ENCODE measurements at places on chromosomes 6 and 20. TPM values are rescaled to one million over a fixed set of nuclear protein-coding genes. Genes with fewer than 3 reads are reported as not detected.
A peak's percentile ranks its signal among the peaks of the same experiment; 100 is the strongest.

POU5F1 gene
- polyA plus RNA-seq: 11.7 TPM

TNXB gene
- 4.6 TPM for polyA plus RNA-seq

DNA sequence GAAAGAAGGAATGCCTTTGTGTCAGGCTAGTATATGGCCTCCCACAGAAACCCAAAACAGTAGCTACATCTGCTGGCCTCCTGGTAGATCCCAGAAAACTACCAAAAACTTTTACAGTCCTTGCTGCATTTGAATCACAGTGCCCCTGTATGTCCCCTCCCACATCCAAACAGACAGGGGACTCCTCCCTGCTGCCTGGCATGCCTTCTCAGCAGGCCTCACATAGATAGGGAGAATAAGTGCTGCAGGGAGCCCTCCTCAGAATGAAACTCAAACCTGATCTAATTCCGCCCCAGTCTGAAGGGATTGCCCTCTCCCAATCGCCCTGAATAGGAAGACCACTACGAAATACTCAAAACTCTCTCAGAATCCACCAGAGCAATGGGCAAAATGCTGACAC is 14.1 kb upstream of the DEFB116 start:
- DNase-seq: no peak

DNA sequence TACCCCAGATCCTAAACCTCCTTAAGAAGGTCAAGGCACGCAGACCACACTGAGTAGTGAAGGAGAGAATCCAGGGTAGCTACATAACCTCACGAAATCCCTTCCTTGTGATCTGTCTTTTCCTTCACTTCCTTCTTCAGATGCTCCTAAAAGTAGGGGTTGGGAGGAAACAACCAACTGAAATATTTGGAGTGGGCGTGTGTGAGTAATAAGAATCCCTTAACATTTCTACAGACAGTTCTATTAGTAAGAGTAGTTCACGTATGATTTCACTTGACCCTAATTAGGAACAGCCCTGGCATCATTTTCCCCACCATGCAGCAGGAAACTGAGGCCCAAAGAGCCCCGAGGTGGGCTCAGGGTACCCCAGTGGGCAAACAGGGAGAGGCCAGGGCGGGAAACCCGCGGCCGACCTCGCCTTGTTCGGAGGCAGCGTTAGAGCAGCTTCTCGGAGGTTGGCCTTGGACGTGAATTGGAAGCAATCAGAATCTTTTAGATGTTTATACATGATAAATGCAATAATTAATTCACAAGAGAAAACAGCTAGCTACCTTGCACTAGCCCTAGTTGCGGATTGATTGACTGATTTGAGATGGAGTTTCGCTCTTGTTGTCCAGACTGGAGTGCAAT is 859 bp upstream of the RAE1 start:
- no peak for DNase-seq

PGC gene
- polyA plus RNA-seq: not detected

GRCh38 chr6:52505726-52506409 is 71.0 kb downstream of the TRAM2 start:
- DNase-seq: no peak

GRCh38 chr20:49770634-49771033 is 42.0 kb upstream of the SLC9A8 start:
- no peak for DNase-seq

GRCh38 chr6:38493931-38494547 is 145.7 kb downstream of the BTBD9 start:
- DNase-seq: peak; percentile 41

DNA sequence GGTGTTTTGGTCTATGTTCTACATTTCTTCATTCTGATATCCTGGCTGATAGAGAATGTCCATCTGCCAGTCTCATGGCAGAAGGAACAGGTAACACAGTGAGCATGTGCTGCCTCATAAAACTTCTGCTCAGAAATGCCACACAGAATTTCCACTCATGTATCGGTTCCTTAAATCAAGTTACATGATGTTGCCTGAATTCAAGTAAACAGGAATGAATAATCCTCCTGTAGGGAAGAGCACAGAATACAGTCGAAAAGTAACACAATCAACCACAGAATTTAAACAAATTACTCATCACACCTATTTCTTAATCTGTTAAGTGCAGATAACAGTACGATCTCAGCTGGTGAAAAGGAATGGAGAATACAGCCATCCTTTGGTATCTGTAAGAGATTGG is 74.7 kb downstream of the FAM217A start:
- no peak for DNase-seq

DNA sequence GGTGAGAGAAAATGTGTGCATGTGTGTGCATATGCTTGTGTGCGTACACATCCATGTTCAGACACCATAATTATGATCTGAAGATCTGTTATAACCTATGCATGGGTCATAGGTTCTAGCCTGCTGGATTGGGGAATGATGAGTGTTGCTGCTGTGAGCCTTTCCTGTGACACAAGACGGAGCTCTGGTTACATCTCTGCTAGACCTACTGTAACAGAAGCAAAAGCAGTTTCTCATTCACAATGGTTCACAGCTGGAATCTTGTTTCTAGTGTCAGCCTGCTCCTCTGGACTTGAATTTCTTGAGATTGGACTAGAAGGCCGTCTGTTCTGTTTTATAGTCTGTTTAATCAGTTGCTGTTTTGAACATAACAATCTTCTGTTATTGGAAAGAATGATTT is 40.1 kb downstream of the DEFB114 start:
- no peak for DNase-seq

DNA sequence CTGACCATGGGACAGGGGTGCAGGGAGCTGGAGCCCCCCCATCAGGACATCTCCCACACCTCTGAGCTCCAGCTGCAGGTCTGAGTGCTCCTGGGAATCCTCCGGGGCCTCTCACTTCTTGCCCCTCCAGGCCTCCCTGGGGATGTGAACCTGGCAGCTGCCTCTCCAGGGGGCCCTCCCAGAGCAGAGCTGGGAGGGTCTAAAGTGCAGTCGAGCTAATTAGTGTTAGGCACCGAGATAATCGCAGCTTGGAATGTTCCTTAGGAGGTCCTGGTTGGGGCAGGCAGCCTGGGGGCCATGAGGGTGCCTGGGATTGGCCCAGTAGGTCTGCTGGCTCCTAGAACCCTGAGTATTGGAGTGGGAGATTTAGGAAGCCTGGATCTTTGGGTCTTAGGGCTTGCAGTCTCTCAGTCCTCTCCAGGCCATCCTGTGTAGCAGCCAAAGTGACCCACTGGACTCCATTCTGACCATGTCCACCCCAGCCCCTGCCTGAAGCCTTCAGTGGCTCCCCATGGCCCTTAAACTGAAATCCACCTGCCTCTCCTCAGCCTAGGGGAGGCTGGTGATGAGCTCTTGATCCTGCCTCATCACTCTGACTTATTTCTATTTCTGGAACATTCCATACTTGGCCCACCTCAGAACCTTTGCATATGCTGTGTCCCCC is 26.0 kb downstream of the CEBPB start:
- no peak for DNase-seq

GRCh38 chr6:250676-251075 is 41.6 kb upstream of the DUSP22 start:
- DNase-seq: no peak

GRCh38 chr20:16939051-16939450 is 190.9 kb downstream of the OTOR start:
- DNase-seq: no peak

OXT gene
- polyA plus RNA-seq: not detected
